Activated T-cell treated with anti-CD3 and anti-CD28 coated beads, Interleukin-2, amount 50 U/mL, for 48 hours (primary cell): ENCODE measurements at places on chromosomes 5 and 9.

DNA sequence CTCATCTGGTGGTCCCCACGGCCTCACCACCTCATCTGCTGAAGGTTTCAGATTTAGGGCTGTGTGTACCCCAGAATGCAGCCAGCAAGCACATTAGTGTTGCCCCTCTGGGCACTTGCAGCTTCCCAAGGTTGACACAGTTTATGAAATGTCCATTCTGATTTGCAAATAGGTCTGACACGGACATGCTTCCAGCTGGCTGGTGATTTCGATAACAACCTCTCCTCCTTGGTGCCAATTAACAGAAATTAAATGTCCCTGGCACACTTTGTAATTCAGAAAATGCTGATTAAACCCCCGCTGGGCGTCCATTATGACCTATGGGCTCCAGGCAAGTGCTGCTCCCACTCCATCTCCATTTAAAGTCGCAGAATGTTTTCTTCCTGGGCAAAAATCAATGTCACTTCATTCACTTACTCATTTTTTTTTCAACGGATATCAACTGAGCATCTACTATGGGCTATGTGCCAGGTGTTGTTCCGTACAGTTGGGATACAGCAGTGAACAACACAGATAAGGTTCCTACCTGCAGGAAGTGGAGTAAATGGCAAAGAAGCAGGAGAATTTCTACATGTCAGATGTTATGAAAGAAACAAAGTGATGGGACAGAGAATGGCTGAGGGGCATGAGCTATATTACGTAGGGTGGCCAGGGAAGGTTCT, 32.0 kb downstream of the PLAC8L1 start:
- DNase-seq = no peak

GRCh38 chr5:123098767-123099513, 9.9 kb downstream of the PRDM6 start:
- no peak for DNase-seq

DNA sequence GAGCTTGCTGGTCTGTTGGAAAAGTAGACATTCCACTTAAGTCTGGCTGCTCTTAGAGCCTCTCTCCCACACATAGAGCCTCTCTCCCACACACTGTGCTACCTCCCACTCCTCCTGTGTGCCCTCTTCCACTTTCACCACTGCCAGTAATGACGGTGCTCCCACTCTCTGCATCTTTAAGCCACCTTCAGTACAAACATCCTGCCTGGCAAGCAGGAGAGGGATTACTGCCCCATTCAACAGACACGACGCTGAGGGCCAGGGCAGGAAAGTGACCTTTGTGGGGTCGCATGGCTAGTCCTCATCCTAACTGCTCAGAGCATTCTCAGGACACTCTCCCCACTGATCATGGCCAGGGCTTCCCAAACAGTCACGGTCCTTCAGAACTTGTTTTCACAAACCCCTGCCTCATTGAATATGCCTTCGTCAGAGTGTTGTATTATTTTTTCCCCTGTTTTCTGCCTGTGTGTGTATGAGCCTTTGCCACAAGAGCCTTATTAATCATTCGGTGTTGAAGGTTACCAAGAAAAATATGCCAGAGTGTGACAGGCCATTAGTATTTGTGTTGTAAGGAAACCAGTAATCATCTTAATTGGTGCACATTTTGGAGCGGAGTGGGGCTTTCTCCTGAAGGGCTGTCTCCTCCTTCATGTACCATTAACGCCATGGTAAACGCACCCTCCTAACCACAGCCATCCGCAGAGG, 87.1 kb upstream of the SAP30L start:
- DNase-seq = no peak

DNA sequence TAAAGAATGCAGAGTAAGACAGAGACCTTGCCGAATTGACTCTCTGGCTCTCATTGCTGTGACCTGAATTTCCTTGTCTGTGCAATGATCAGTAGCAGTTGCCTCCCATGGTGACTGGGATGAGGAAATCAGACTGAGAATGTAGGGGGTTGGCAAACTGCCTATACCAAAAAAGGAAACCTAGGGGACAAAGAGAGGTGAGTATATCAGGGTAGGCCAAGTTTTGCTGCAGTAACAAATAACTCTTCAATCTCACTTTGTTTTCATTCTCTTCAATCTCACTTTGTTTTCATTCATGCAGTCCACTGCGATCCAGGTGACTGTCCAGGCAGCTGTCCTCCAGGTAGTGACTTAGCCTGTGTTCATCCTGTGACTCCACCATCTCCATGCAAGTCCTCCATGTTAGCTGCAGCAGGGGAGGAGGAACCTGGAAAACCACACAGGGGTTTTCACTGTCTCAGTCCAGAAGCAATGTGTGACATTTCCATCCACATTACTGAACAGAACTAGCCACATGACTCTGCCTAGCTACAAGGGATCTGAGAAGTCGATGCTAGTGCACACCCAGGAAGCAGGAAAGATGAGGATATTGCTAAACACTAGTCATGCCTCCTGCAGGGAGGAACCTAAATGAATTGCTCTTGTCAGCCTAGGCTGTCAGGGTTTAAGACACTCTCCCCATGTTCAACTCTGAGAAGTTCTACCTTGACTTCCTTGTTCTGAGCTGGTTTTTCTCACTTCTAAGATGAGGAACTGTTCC, 26.0 kb downstream of the TMEM174 start:
- DNase-seq = no peak

GRCh38 chr5:16810208-16810854, 125.8 kb downstream of the MYO10 start:
- no peak for DNase-seq

DNA sequence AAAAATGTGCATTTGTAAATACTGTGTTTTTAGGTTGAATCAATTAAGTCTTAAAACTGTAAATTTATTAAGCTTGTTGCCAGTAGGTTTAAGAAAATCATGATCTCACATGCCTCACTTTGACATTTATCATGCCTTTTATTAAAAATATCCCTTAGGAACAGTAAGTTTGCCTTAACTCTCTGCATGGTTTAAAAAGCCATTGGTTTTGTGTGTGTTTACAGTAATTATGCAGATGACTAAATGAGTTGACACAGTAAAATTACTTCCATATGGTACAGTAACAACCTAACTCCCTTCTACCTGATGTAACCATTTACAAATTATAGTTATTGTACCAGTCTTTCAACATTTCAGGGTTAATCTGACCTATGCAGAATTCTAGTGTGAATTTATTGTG, 6.5 kb downstream of the RPS6 start:
- no peak for DNase-seq

DNA sequence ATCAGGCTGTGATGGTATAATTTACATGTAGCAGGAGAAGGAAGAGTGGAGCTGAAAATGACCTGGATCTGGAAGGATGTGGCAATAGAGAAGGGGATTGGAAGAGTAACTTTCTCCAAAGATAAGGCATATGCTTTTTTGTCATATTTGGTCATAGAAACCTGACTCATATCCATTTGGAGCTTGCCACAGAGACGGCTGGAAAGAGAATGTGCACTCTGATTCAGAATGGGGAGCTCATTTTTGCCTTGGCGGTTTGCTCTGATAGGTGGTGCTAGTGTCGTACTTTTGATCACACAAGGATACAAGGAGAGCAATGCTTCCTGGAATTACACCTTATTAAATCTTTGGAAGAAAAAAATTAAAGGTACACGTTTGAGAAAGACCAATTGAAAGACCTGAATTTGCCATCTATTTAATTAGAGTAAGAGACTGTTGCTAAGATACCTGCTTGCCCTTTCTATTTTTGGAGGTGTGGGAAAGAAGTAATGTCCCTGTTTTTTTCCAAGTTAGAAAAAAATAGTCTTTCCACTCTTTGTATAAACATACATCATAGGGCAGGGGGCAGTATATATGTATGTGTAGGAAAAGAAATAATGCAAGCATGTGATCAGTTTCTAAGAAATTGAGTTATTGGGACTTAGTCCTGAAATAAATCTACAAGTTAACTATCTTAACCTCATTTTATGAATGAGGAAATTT, 5.4 kb downstream of the LSM11 start:
- no peak for DNase-seq

DNA sequence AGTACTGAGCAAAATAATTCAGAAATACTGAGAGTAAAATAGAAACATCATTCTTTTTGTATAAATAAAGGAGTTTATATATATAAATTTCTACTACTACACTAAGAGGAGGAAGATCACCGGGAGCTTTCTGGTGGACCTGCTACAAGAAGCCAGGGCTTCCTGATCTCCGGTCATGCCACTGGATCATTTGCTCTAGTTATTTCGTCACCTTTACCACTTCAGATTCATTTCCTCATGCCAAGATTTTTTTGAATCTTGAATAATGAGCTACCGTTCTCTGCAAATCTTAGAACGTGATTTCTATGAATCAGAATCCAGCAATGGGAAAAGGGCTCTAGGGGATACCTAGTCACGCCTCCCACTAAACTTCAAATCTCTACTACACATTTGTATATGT, 51.9 kb upstream of the TBC1D9B start:
- no peak for DNase-seq

DNA sequence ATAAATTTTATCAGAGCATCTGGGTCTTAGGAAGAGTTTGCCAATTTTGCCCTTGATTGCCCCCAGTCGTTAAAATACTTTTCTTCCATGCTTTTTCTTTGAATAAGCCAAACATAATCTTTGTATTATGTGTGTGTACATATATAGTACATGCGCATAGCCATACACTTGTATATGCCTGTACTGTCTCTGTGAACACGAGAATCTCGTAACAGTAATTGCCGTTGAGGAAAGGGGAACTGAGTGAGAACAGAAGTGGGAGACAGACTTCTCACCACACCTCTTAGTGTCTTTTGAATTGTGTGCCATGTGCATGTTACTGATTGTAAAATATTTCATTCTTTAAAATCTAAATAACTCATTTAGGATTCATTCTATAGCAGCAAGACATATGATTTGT, 79.6 kb upstream of the GRHPR start:
- no peak for DNase-seq

DNA sequence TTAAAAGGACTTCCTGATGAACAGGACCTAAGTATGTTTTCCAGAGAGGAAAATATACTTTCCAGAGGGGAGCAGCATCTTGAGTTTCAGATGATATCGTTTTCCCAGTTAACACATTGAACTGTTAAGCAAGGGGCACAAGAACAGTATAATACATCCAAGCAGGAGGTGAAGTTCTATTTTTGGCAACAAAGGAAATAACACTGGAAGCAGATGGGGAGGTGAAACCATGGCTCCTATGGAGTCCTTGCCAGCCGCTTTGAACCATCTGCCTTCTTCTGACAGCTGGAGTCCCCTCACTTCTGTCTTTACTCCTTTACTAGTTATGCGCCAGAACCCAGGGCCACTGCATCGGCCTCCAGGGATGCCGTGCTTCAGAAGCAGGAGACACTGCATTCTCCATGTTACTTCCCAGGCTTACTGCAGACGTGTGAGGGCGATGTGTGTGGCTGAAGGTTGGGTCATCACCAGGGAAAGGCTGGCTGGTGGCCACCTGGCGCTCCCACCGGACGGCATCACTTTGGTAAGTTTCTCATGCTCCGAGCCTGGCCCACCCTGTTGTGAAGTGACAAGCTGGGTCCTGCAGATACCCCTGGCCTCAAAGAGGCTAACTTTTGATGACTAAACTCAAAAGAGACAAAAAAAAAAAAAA, 77.8 kb downstream of the TTLL11 start:
- DNase-seq = no peak

GRCh38 chr5:57503433-57503832, 20.8 kb upstream of the ACTBL2 start:
- DNase-seq = no peak

GRCh38 chr5:171478946-171479775, 59.7 kb downstream of the FGF18 start:
- no peak for DNase-seq

DNA sequence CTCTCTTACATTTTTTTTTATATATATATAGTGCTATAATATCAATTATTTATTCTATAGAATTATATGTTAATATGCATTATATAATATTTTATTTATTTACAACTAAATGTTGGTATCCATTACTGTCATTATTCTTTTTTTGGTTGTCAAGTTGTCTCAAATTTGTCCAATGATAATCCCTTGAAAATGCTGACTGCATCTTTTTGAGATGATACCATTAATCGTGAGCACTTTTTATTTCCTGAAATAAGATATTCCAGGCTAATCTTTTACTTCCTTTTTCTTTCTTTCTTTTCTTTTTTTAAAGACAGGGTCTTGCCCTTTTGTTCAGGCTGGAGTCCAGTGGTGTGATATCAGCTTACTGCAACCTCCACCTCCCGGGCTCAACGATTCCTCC, 12.7 kb upstream of the MPDZ start:
- no peak for DNase-seq

GRCh38 chr9:23288545-23288944, 537.5 kb downstream of the ELAVL2 start:
- DNase-seq = no peak

GRCh38 chr9:37954581-37954981, 50.7 kb upstream of the SLC25A51 start:
- DNase-seq = no peak

GRCh38 chr9:121914604-121915303, 178.4 kb downstream of the TTLL11 start:
- DNase-seq = no peak

DNA sequence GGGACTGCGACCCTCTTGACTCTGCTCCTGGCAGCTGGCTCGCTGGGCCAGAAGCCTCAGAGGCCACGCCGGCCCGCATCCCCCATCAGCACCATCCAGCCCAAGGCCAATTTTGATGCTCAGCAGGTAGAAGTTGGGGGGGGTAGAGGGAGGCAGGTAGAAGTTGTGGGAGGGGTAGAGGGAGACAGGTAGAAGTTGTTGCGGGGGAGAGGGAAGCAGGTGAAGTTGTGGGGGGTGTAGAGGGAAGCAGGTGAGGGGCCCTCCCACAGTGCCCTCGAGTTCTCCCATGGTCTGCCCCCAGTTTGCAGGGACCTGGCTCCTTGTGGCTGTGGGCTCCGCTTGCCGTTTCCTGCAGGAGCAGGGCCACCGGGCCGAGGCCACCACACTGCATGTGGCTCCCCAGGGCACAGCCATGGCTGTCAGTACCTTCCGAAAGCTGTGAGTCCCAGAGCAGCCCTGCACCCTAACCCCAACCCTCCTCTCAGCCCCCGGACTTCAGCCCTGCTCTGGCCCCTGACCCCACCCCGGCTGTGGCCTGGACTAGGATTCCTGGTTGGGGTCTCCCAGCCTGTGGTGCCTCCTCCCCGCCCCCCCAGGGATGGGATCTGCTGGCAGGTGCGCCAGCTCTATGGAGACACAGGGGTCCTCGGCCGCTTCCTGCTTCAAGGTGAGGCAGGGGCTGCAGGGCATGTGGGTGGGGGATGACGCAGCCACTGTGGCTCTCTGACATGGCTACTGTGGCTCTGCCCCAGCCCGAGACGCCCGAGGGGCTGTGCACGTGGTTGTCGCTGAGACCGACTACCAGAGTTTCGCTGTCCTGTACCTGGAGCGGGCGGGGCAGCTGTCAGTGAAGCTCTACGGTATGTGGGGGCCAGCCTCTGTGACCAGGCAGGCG, 537 bp downstream of the C8G start:
- no peak for DNase-seq

GRCh38 chr9:12735665-12736064, 39.2 kb upstream of the LURAP1L start:
- no peak for DNase-seq

DNA sequence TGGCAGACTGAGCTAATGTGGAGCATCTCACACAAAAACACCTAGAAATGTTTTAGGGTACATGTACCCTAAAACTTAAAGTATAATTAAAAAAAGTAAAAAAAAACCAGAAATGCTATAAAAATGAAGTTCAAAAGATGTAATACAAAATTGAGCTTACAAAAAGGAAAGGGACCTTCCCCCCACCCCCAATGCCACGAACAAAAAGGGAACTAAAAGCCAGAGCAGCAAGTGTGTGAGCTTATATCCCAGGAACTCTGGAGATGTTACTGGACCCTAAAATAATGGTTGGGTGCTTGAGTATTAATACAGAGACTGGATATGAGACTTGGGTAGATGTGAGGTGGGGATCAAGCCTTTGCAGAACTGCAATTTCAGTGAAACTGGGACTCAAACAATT, 11.0 kb downstream of the SPATA9 start:
- no peak for DNase-seq
